ENCODE measurements at places on chromosomes 7 and 10.

DNA sequence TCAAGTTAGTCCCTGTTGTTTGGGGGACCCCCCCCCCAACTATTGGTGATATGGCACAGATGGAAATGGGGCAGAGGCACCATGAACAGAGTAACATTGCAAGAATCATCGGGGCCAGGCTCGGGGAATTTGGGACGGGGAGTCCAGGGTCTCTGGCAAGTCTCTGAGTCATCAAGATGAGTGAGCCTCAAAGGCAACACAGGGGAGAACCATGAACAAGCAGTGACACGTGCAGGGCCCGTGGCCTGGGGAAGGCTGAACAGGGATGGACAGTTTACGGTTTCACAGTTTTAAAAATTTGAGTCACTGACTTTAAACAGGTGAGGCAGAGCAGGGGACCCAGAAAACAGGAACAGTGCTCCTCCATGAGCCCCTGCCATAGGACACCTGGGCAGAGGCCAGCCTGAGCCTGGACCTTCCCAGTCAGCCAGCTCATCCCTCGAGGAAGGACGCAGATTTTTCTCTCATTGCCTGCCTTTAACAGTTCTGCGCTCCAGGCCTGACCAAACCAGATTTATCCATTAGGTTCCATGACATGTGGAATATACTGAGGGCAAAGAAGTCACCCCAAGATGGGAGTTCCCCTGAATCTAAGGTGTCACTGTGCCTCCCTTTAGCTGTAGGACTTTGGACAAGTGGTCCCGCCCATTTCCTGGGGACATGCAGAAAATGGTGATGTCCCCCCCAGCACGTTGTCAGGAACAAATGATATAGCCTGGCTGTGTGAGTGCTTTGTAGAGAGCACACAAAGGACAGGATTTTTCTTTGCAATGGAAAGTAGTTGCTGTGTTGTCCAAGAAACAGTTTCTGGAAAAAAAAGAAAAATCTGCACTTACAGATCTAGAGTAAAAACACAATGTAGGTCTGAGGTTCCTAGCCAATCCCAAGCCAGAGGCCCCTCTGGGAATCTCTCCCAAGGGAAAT, 23.8 kb downstream of the CHST15 start:
- DNase-seq = no peak

GRCh38 chr10:127579640-127580039, 30.5 kb downstream of the NPS start:
- DNase-seq = no peak

DNA sequence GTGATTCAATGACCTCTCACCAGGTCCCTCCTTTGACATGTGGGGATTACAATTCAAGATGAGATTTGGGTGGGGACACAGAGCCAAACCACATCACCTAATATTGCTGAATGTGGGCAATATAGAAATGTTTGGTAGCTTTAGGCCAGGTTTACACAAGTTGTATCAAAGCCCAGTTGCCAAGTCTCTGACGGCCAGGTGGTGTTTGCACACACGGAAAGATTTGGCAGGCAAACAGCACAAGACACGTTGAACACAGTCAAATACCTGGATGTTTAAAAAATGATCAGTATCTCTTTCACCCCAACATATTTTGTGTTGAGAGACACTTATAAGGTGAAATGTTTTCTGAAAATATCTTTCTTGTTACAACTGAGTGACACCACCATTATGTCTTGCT, 294.4 kb upstream of the MKI67 start:
- DNase-seq = no peak

DNA sequence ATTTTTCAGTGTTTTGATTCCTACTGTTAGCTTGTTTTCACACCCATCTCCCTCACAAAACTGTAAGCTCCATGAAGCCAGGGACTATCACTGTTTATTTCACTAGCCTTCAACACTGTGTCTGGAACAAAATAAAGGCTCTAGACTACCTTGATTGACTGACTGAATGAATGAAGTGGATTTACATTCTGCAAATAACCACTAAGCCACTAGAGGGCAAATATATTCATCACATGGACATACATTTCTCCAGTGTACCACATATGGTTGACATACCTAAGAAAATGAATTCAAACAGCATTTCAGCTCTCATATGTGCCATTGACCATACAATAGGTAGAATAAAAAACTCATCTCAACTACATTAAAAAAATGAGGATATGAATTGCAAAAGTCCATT, 185.9 kb downstream of the RAB11FIP2 start:
- peak; percentile 53 for DNase-seq

- no peak for DNase-seq
Observed at GRCh38 chr7:80230327-80230726, 95.7 kb downstream of the GNAI1 start.

GRCh38 chr10:46171661-46172060, 115.1 kb upstream of the ANTXRL start:
- DNase-seq = no peak

DNA sequence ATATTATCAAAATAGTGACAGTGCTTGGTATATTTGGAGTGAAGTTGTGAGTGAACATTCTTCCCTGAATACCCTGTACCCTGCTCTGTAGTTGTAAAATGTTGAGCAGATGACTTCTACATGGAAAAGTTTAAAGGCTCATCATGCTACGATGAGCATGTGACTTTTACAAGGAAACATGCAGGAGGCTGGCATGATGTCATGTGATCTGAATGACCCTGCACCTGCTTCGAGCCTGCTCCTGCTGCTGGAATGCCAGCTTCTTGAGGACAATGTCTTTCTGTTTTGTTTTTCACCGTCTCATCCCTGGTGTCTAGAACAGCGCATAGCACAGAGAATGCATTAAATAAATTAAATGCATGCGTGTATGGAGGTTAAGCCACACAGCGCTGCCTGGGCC, 5.4 kb upstream of the INPP5A start:
- no peak for DNase-seq

DNA sequence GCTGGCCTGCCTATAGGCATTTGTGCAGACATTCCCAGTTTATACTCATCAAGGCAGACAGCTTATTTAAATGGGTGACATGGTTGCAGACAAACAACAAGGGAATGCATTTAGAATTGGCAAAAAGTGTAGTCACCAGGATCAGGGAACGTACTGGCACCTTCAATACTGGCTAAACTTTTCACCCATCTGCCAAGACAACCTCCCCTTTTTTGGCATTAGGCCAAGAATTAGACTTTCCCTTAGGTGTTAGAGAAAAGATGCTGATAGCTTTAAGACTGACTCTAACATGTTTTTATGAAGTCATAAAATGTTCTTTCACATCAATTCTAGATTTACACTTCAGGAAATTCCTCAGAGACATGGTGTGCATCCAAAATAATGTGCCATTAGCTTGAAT, 365.9 kb downstream of the PHTF2 start:
- DNase-seq = no peak

DNA sequence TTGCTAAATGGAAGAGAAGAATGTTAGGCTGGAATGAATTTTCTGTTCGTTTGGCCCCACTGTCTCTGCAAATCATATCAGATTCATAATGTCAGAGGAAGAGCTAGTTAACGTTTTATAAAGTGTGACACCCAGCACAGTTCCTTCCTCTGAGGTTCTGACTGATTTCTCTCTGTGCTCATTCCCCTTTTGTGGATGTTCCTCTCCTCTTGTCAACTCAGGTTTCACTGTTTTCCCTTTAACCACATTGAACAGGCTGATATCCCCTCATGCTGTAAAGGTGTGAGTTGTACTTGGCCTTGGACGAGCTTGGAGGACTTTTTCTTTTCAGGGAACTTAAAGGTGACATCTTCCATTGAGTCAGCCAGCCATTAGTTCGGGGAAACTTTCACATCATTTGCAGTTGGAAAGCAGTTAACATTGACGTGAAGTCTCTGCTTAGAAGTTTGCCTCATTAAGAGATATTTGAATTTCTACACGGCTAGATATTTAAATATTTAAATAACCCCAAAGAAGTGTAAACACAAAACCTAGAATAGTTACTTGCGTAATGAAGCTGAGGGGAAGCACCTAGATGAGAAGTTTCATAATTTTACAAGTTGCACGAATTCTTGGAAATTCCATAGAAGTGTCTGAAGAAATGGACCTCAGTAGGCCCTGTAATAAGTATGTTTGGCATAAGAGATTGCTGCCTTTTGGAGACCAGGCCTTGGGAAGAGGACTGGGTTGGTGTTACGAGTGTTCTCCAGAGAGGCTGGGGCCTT, 101.5 kb upstream of the EGR2 start:
- DNase-seq = no peak
